Stimulated activated CD4-positive, alpha-beta T cell treated with anti-CD3 and anti-CD28 coated beads, Interleukin-12 subunit alpha, Interleukin-12 subunit beta, amount 100 ng/mL, for 48 hours (primary cell): ENCODE measurements at places on chromosomes 6 and 20.

- DNase-seq: peak; percentile 26
Observed at GRCh38 chr20:50385733-50386640, 124.2 kb upstream of the PTPN1 start.

- no peak for DNase-seq
Observed at GRCh38 chr6:48961781-48962415, 501.2 kb downstream of the MMUT start.

GRCh38 chr6:14399635-14400034 is 282.1 kb downstream of the CD83 start:
- no peak for DNase-seq

DNA sequence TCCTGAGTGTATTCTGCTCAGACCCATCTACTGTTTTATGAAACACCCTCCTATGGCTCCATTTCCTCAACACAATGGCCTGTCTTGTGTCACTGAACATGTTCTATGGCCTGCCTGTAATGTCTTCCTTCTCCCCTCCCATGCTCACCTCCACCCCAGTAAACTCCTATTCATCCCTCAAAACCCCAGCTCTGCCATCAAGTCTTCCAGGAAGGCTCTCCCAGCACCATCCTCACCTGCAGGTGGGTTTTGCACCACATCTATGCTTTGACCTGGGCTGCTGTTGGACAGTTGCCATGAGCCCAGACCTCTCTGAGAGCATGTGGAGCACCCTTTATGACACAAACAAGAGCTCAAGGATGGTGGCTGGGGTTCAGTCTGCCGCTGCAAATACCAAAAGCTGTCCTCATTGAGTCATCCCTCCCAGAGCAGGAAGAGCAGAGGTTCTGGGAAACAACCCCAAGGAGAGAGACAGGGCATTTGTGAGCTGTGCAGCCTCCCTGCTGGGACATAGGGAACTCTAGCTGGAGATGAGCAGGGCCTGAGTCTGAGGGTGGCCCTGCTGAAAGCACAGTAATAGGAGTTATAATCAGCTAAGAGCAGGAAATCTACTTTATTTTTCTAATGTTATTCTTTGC is 93.8 kb upstream of the CD93 start:
- DNase-seq: no peak

DNA sequence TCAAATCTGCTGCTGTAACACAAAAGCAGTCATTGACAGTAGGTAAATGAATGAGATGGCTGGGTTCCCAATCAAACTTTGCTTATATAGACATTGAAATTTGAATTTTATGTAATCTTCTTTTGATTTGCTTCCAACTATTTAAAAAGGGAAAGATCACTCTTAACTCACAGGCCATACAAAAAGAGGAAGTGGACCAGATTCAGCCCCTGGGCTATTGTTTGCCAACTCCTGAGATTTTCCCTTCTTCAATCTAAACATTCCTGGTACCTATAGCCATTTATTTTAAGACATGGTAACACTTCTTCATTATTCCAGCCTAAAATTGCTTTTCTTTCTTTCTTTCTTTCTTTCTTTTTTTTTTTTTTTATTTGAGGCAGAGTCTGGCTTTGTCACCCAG is 260.6 kb downstream of the TFAP2A start:
- no peak for DNase-seq

- no peak for DNase-seq
Observed at GRCh38 chr6:130600880-130601341, 226.3 kb upstream of the SMLR1 start.

DNA sequence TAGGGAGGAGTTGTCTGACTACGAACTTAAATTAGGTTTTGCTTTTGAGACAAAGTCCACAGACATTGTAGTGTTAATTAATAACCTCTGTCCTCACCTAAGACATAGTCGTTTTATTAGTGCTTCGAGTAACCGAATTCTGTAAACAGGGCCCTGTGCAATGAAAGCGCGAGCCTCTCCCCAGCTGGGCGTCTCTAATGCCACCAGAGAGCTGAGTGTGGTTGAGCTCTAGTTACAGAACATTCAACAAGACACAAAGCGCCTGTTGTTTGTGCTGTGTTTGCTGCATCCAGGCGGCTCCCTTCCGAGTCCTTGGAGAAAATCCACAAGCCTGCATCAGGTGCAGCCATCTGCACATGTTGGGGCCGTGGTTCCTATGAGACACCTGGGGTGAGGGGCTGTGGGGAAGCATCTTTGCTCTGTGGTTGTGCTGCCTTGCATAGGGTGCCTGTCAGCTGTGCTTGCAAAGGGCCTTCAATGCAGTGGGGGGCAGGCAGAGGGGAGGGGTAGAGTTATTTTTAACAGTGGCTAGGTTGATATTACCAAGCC is 63.9 kb downstream of the CD164 start:
- no peak for DNase-seq

- DNase-seq: no peak
Observed at GRCh38 chr6:108716801-108717791, 131.1 kb upstream of the ARMC2 start.

DNA sequence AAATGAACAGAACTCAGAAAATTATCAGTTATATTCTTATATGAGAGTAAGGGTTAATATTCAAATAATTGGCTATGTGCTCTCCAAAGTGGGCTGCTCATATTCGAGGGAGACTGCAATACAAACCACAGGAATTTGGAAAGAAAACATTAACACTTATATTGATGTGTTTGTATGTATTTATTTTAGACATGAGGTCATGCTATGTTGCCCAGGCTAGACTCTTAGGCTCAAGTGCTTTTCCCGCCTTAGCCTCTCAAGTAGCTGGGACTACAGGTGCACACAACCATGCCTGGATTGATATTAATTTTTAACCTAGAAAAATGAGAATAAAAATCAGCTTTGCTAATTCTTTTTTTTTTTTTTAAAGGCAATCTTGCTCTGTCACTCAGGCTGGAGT is 35.0 kb downstream of the BTBD9 start:
- DNase-seq: no peak

GRCh38 chr6:11637266-11637665 is 99.7 kb downstream of the TMEM170B start:
- DNase-seq: no peak

DNA sequence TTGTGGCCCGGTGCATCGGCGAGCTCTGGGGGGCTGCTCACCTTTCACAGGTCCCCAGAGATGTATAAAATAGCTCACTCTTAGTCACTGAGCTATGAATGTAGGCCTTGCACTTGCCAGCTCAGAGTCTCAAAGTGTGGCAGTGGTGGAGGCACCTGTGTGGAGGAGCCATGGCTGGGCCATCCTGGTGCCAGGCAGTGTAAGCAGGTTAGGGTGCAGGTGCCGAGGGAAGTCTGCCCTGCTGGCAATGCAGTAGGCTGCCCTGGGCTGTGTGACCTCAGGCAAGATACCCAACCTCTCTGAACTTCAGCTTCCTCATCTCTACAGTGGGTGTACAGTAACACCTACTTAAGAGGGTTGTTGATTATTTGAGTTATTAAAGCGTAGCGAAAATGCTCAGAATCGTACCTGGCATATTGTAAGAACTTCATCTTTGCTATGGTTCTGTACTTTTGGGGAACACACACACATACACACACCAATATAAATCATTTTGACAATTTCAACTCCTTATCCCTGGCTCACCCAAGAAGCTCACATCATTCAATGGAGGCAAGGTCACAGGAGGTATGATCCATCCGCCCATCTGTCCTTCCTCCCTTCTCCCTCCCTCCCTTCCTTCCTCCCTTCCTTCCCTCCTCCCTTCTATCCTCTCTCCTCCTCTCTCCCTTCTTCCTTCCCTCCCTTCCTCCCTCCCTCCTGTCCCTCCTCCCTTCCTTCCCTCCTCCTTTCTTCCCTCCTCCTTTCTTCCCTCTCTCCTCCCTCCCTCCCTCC is 66.8 kb upstream of the STX16 start:
- DNase-seq: no peak

- DNase-seq: no peak
Observed at GRCh38 chr6:119470893-119471542, 121.5 kb upstream of the MAN1A1 start.

GRCh38 chr6:43520097-43520496 is 3.2 kb downstream of the POLR1C start:
- no peak for DNase-seq

DNA sequence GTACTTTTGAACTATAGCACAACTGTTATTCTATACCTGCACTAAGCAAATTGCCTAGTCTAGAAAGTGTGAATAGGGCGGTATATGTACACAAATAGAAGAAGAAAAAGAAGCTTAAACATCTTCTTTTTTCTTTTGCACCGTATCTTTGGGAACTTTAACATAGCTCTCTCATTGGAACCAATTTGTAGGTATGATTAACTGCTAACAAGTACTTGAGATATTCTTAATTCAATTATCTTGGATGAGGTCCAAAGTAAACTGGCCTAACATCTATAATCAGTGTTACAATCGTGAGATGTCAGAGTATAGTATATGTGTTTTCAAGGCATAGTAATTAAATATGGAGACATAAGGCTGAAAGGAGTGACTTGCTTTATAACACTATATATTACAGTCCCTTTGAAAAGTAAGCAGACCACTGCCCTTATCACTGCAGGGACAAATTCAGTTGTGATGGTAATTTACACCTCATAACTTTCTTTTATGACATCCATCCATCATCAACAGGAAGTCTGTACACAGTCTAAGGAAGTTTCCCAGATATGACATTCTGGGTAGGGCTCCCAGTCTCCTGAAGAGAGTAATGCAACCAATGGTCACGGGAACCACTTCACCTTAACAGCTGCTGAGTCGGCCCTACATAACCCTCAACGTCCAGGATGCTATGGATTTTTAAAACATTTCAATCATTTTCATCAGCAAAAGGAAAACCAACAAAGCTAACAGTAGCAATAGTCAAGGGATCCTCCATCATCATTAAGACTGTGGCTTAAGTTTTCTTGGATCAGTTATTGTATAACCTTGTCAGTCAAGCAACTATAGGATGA is 37.6 kb downstream of the NKAIN2 start:
- no peak for DNase-seq

GRCh38 chr6:47306887-47307286 is 2.8 kb downstream of the TNFRSF21 start:
- DNase-seq: no peak

DNA sequence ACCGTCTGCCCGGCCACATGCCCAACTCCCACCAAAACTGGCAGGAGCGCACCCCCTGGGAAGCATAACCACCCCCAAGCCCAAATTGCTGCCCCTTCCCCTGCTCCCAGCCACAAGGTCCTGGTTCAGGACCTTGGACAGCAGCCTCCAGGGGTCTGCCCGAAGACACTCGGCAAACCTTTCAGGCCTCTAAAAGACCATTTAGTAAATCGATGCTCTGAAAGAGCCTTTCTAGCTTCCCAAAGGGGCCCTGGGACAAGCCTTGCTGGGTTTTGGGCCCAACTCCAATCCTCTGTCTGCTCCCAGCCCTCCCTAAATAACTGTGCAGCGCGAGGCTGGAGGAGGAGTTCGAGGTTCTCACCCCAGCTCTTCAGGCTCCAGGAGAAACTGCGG is 30.5 kb downstream of the GRM4 start:
- no peak for DNase-seq

DNA sequence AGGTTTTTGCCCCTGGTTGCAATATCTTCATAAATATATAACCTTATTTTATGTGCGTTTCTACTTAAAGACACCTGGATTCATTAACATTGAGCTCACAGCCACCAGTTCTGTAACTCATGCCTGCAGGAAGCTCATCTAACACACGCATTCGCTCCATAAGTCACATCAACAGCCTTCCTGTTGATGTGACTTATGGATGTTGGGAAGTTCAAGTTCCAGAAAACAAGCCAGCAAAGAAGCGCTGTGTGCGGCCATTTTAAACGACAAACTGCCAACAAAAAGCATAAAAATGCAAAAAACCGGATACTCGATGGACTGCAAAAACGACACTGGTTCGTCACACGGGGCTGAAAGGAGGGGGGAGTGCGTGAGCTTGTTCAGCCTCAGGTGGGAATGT is 77.9 kb upstream of the NFATC2 start:
- no peak for DNase-seq

- no peak for DNase-seq
Observed at GRCh38 chr20:46992640-46993035, 98.0 kb downstream of the EYA2 start.

DNA sequence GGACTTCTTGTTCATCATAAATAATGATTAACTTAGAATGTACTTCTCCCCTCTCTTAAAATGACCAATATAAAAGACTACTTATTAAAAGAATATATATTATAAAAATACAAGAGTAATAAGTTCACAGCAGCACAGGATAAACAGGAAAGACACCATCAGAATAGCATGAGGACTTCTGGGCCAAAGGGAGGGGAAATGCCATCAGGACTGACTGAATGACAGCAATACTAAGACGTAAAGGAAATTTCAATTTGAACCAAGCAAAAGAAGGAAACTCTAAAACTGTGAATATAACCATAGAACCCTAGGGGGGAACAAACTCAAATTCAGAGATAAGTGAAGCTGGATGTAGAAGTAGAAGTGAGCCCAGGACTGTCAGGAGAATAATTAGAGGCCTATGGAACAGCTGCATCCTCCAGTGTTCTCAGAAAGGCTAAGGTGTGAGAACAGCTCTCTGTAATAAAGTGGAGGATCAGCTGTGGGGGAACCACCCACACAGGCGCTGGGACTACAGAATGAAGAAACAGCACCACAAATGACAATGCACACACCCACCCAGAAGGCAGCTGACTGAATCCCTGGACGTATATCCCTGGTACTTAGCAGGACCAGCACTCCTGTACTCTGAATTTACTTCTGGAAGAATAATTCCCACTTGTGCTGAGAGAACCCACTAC is 37.8 kb downstream of the ZHX3 start:
- no peak for DNase-seq

DNA sequence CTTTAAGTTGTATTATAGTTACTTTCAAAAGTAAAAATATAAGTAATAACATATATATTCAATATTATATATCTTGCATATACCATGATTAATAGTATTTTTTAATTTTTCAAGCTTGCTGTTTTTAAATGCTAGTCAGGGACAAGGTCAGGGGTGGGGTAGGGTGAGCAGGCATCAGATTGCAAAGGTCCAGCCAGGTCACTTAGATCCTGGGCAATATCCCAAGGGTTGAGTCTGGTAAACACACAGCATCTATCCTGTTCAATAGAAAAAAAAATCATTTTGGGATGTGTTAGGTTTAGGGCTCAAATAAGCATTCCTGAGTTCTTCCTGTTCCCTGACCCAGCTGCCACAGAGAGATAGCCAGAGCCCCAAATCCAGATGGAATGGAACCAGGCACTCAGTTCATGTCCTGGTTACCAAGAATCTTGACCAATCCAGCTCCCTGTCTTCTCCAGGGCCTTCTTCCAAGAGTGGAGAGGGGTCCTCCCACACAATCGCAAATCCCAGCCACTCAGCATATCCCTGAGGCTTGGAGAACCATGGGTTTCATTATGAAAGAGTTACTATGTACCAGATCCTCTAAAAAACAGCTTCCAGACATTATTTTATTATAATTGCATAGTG is 134.9 kb upstream of the TOP1 start:
- no peak for DNase-seq
